Mucosa of gallbladder (tissue), 1 donor: ENCODE measurements at places on chromosomes 7 and 10. TPM values are rescaled to one million over a fixed set of nuclear protein-coding genes. Genes with fewer than 3 reads are reported as not detected.

SPDYE6 gene
- total RNA-seq: not detected

MYOF gene
- total RNA-seq: 99.3 TPM

SVOPL gene
- not detected for total RNA-seq

LEP gene
- not detected for total RNA-seq

ELN gene
- 70.3 TPM for total RNA-seq

BMPR1A gene
- total RNA-seq: 55.3 TPM

ITPRID1 gene
- 0.43 TPM for total RNA-seq

ETV1 gene
- 136 TPM for total RNA-seq

SLC26A3 gene
- 856 TPM for total RNA-seq

RALA gene
- total RNA-seq: 46.7 TPM

POLR2J2 gene
- 12.6 TPM for total RNA-seq

OR13A1 gene
- not detected for total RNA-seq

CARD11 gene
- 35.8 TPM for total RNA-seq

FGL2 gene
- total RNA-seq: 42.3 TPM

NKX2-3 gene
- 4.4 TPM for total RNA-seq

MSMB gene
- total RNA-seq: 15.8 TPM

AKR1C4 gene
- total RNA-seq: 9.1 TPM

PSMG3 gene
- total RNA-seq: 23.7 TPM

CDH23 gene
- 5.1 TPM for total RNA-seq

RAPGEF5 gene
- 53.4 TPM for total RNA-seq

IL2RA gene
- 1.4 TPM for total RNA-seq

MRC1 gene
- total RNA-seq: 31.0 TPM

OR2A12 gene
- not detected for total RNA-seq

PON3 gene
- total RNA-seq: 14.0 TPM

INMT gene
- total RNA-seq: 18.8 TPM

NAT16 gene
- total RNA-seq: not detected

SP8 gene
- total RNA-seq: not detected

MAT1A gene
- total RNA-seq: 0.98 TPM

AASS gene
- total RNA-seq: 25.1 TPM

CALML3 gene
- not detected for total RNA-seq

BBIP1 gene
- 23.7 TPM for total RNA-seq

ADCYAP1R1 gene
- total RNA-seq: 7.2 TPM

CLDN12 gene
- 72.0 TPM for total RNA-seq
